Natural killer cell (primary cell): ENCODE measurements at places on chromosomes 11 and 22. TPM values are rescaled to one million over a fixed set of nuclear protein-coding genes. Genes with fewer than 3 reads are reported as not detected.

- no peak for DNase-seq
- H3K27ac ChIP-seq: no peak overlapping the region
- H3K36me3 ChIP-seq: no peaks in the 10 kb centered on the region
- H3K4me1 ChIP-seq: peaks cover 10% of the 10 kb centered on the region
Measured at GRCh38 chr22:49507607-49508292, 319.9 kb downstream of the BRD1 start.

- no peak overlapping the region for H3K27ac ChIP-seq
- no peak overlapping the region for H3K4me3 ChIP-seq
- no peaks in the 10 kb centered on the region for H3K36me3 ChIP-seq
- no peak for DNase-seq
Measured at GRCh38 chr22:47772864-47773263, 1010.4 kb downstream of the TBC1D22A start.

- no peaks in the 10 kb centered on the region for H3K27me3 ChIP-seq
- no peaks in the 10 kb centered on the region for H3K4me1 ChIP-seq
- peaks cover 2% of the 10 kb centered on the region for H3K36me3 ChIP-seq
- no peak for DNase-seq
- H3K27ac ChIP-seq: no peak overlapping the region
Measured at GRCh38 chr11:18600915-18601569, 1.5 kb downstream of the MISFA start.

DNA sequence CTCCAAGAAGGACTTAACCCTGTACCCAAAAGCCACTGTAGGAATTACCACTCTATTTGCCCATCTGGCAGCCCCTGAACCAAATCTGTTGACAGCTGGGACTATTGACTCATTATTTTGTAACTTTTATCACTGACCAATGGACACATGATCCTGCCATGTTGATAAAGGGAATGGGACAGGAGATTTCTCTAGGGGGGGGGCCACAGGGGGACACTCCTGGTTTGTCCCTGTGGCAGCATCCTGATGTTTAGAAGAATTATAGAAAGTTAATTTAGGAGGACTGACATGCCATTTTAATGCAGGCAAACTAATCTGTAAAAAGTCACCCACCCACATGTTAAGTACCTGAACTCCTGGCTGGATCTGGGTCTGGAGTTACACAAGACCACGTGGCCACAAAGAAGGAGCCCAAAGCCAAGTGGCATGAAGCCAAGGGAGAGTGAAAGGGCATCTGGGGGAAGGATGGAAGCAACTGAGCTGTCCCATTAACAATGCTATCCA is 558.1 kb downstream of the ETS1 start:
- H3K36me3 ChIP-seq: no peaks in the 10 kb centered on the region
- H3K27ac ChIP-seq: no peak overlapping the region
- peaks cover 4% of the 10 kb centered on the region for H3K4me1 ChIP-seq
- H3K4me3 ChIP-seq: no peak overlapping the region
- no peaks in the 10 kb centered on the region for H3K27me3 ChIP-seq
- no peak for DNase-seq

DNA sequence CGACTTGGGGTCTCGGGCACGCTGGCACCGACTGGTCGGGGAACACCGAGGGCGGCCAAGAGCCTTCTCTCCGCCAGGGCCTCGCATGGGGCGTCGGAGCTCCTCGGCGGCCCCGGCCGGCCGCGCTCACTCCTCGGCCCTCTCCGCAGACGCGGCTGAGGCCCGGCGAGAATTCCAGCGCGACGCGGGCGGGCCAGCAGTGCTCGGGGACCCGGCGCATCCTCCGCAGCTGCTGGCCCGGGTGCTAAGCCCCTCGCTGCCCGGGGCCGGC is 5.6 kb downstream of the TBX1 start:
- no peak overlapping the region for H3K4me3 ChIP-seq
- H3K36me3 ChIP-seq: no peaks in the 10 kb centered on the region
- H3K27me3 ChIP-seq: peaks cover 29% of the 10 kb centered on the region
- no peak overlapping the region for H3K27ac ChIP-seq
- peaks cover 22% of the 10 kb centered on the region for H3K4me1 ChIP-seq
- no peak for DNase-seq

- no peaks in the 10 kb centered on the region for H3K27me3 ChIP-seq
- H3K27ac ChIP-seq: peak overlapping the region; percentile 14
- H3K4me1 ChIP-seq: peaks cover 5% of the 10 kb centered on the region
- peaks cover 21% of the 10 kb centered on the region for H3K36me3 ChIP-seq
Measured at GRCh38 chr11:117172724-117173421, 5.7 kb upstream of the SIDT2 start.

DNA sequence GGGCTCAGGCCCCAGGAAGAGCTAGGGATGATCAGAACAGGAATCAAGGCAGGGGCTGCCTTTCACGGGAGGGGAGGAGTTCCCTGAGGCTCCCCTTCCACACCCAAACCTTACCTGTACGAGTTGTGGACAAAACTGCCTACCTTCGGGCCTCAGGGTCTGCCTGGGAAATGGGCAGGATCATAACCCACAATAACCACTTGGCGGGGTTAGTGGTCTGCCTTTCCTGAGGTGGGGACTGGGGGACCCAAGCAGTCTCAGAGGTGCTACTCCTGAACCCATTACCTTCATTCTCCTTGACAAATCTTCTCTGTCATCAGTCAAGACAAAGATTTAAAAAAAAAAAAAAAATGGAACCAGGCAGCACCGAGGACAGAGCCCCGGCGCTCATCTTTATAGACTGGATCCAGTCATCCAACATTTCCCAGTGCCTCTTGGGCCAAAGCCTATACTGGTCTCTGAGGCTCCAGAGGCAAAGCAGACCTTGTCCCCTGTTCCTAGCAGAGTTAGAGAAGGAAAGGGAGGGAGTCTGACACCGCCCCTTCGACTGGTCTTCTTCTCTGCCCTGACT is 14.2 kb downstream of the P2RY6 start:
- no peak overlapping the region for H3K4me3 ChIP-seq
- H3K27me3 ChIP-seq: no peaks in the 10 kb centered on the region
- no peaks in the 10 kb centered on the region for H3K36me3 ChIP-seq
- H3K27ac ChIP-seq: no peak overlapping the region
- DNase-seq: no peak

DNA sequence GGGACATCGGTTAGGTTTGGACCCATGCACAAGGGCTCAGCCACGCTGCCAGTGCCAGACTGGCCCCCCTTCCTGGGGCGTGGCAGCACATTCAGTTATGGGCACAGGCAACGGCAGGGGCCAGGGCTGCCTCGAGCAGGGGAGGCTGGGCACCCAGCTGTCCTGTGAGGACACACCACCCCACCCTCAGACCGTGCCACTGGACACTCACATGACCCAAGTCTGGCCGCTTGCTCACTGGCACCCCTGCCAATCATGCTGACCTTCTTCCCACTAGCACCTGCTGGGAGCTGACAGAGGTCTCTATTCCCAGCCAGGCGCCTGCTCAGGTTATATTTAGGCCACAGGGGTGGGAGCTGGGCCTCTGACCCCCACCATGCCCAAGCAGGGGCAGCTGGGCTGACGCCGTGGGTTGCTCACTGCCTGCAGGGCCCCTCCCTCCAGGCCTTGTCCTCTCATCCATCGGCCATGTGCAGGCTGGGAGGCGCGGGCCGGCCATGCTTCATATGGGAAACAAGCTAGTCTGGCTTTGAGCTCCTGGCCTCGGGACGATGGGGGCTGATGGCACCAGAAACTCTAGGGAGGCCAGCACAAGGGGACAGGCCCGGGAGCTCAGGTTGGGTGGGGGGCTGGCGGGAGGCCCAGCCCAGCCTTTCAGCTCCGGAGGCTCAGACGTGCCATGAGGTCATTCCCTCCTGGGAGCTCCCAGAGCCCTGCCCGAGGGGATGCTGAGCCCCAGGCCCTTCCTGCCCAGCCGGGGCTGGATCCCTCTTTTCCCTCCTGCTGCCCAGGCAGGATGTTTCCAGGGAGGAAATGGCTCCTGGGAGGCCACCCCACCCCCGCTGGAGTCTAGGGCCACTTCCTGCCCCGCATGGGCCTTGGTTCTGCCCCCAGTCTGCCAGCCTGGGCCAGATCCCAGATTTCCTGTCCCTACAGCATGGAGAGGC is 15.2 kb upstream of the TBX1 start:
- DNase-seq: no peak
- no peaks in the 10 kb centered on the region for H3K27me3 ChIP-seq
- H3K4me1 ChIP-seq: no peaks in the 10 kb centered on the region
- no peaks in the 10 kb centered on the region for H3K36me3 ChIP-seq
- H3K27ac ChIP-seq: no peak overlapping the region

GRCh38 chr11:114256176-114256966 is 39.8 kb upstream of the NNMT start:
- peaks cover 12% of the 10 kb centered on the region for H3K36me3 ChIP-seq
- H3K4me1 ChIP-seq: peaks cover 31% of the 10 kb centered on the region
- H3K27ac ChIP-seq: no peak overlapping the region
- no peak for DNase-seq

DNA sequence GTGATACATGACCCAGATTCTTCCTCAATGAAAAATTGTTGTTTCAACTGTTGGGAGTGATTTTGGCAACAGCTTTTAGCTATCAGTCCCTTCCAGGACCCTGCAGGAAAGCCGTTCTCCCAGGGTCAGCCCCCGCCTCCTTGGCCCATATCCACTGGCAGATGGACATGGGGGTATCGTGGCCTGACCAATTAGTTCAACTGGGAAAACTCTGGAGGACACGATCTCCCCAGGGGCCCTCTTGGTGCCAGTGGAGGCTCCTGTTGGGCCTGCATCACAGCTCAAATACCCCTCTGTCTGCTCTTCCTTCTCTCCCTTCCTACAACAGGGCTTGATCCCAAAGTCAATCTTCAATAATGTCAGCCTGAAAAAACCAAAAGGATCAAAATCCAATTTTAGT is 272.5 kb upstream of the B3GAT1 start:
- H3K4me1 ChIP-seq: no peaks in the 10 kb centered on the region
- no peak overlapping the region for H3K4me3 ChIP-seq
- H3K36me3 ChIP-seq: no peaks in the 10 kb centered on the region
- DNase-seq: no peak

DNA sequence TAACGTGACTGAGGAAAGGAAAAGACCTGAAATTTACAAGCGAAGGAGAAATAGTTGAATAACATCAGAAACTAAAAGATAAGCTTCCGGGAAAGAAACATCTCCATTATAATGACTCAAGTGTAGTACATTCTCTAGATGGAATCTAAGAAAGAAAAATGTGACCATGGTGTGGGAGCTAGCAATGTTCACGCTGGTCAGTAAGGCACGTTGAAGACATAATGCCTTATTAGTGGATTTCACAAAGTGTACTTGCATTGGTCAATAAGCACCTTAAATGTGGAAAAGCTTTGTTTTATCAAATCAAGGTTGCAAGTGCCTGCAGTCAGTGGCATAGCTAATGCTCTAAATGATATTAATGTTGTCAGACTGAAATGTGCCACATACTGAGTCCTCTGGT is 2.8 kb upstream of the LARGE1 start:
- DNase-seq: no peak
- H3K27ac ChIP-seq: no peak overlapping the region
- peak overlapping the region; percentile 62 for H3K4me3 ChIP-seq
- H3K4me1 ChIP-seq: peaks cover 26% of the 10 kb centered on the region

- H3K4me1 ChIP-seq: no peaks in the 10 kb centered on the region
- DNase-seq: no peak
- H3K27me3 ChIP-seq: no peaks in the 10 kb centered on the region
- no peak overlapping the region for H3K4me3 ChIP-seq
- no peaks in the 10 kb centered on the region for H3K36me3 ChIP-seq
Measured at GRCh38 chr11:91730057-91730456, 494.6 kb upstream of the FAT3 start.

- H3K36me3 ChIP-seq: peaks cover 46% of the 10 kb centered on the region
- no peak for DNase-seq
- H3K4me3 ChIP-seq: no peak overlapping the region
- H3K4me1 ChIP-seq: no peaks in the 10 kb centered on the region
Measured at GRCh38 chr11:77617892-77618291, 19.7 kb downstream of the CLNS1A start.

GRCh38 chr11:14904745-14905103 is 12.7 kb upstream of the CYP2R1 start:
- peak overlapping the region; percentile 87 for H3K4me3 ChIP-seq
- peak overlapping the region; percentile 56 for H3K27ac ChIP-seq
- no peaks in the 10 kb centered on the region for H3K27me3 ChIP-seq
- peaks cover 28% of the 10 kb centered on the region for H3K4me1 ChIP-seq
- DNase-seq: peak; percentile 79

DNA sequence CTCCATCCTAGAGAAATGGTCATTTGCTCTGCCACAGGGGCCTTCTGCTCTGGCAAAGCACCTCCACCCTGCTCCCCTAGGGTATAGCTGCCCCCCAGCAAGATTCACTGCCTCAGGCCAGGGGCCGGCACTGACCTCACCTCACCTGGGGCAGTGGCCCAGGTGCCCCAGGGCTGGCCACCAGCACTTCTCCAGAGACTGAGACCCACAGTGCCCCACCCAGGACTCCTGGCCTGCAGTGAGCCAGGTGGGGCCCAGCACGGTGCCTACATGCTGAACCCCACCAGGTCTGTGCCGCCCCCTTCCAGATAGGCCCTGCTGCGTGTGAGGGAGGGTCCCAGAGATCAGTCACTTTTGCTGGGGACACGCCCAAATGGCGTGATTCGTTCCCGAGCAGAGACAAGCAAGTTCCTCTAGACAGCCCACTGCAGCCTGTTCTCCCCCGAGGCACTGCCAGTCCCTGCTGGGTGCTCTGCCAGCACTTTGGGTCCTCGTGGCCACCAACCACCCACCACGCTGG is 10.8 kb downstream of the GNB1L start:
- DNase-seq: no peak
- peaks cover 18% of the 10 kb centered on the region for H3K4me1 ChIP-seq
- H3K4me3 ChIP-seq: no peak overlapping the region
- H3K27me3 ChIP-seq: no peaks in the 10 kb centered on the region
- no peaks in the 10 kb centered on the region for H3K36me3 ChIP-seq

DNA sequence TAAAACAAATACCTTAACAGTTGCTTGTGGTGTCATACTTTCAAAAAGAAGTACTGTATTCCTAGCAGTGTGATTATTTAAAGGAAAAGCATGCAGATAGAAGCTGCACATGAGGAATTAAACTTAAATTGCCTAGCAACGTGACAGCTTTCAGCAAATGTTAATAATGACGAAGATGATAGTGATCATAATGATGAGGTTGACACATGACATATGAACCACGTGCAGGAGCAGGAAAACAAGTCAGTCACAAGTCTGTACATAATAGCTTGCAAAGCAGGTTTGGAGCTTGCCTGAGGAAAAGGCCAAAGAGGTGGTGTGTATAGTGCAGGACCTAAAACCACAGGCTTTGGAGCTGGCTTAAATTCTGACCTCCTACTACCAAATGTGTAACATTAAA is 30.6 kb upstream of the PIK3C2A start:
- H3K4me1 ChIP-seq: no peaks in the 10 kb centered on the region
- H3K27me3 ChIP-seq: no peaks in the 10 kb centered on the region
- DNase-seq: no peak
- H3K27ac ChIP-seq: no peak overlapping the region
- no peak overlapping the region for H3K4me3 ChIP-seq
- H3K36me3 ChIP-seq: no peaks in the 10 kb centered on the region

The ZNRF3 gene
- total RNA-seq: 0.23 TPM

The ROM1 gene
- 3.9 TPM for total RNA-seq

The AIFM3 gene
- total RNA-seq: 1.5 TPM

The MYRF gene
- 4.9 TPM for total RNA-seq

The TP53AIP1 gene
- not detected for total RNA-seq

The SEPTIN3 gene
- 0.38 TPM for total RNA-seq

The HBD gene
- total RNA-seq: not detected

The PLAAT5 gene
- 3.0 TPM for total RNA-seq

The OR8D4 gene
- not detected for total RNA-seq

The SLC22A25 gene
- total RNA-seq: not detected

The KRTAP5-8 gene
- total RNA-seq: not detected

The CEP126 gene
- total RNA-seq: 15.7 TPM

The DENND6B gene
- total RNA-seq: 3.1 TPM

The MB gene
- total RNA-seq: not detected

The MACROD1 gene
- 0.73 TPM for total RNA-seq

The IPO7 gene
- 62.3 TPM for total RNA-seq
